ENCODE measurements at places on chromosomes 4 and X.

DNA sequence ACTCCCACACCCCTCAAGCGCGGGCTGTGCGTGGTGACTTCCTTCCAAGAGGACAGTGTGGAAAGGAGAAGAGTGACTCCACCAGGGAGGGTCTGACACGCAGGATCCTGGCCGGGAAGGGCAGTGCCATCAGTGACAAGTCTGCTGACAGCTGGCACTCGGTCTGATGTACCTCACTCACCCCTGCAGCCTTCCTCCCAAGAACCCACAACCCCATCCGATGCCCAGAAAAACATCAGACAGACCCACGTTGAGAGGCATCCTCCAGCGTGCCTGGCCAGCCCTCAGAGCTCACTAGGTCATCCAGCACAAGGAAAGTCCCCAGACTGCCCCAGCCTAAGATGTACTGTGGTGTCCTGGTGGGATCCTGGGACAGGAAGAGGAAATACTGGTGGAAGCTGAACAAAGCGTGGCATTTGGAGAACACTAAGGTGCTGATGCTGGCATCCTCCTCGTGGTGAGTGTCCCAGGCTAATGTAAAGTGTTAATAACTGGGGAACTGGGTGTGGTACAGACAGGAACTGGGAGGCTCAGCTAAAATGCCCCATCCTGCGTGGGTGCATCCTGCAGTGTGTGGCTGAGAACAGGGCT lies 200.0 kb upstream of the PSAPL1 start:
- DNase-seq: no peak

DNA sequence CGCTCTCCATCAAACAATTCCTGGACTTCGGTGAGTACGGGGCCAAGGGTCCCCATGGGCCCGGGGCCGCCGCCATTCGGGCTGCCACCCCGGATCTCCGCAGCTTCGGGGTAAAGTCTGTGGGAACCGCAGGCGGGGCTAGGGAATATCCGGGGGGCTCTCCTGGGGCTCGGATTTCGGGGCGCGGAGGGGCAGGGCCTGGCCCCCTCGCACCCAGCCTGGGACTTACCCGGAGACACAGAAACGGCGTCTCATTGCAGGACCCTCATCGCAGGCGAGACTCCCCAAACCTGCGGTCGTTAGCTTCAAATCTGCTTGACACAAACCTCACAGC lies 413 bp downstream of the PDK3 start:
- DNase-seq: peak; percentile 16

- DNase-seq: no peak
Measured at GRCh38 chr4:141109983-141110382, 23.3 kb downstream of the RNF150 start.

- DNase-seq: no peak
Measured at GRCh38 chr4:140863197-140863596, 107.0 kb upstream of the TBC1D9 start.

- DNase-seq: no peak
Measured at GRCh38 chrX:45007598-45007997, 134.6 kb downstream of the KDM6A start.

GRCh38 chr4:98571161-98571786 lies 87.1 kb downstream of the TSPAN5 start:
- DNase-seq: no peak

GRCh38 chrX:122703762-122704161 lies 480.3 kb upstream of the GRIA3 start:
- DNase-seq: peak; percentile 42

DNA sequence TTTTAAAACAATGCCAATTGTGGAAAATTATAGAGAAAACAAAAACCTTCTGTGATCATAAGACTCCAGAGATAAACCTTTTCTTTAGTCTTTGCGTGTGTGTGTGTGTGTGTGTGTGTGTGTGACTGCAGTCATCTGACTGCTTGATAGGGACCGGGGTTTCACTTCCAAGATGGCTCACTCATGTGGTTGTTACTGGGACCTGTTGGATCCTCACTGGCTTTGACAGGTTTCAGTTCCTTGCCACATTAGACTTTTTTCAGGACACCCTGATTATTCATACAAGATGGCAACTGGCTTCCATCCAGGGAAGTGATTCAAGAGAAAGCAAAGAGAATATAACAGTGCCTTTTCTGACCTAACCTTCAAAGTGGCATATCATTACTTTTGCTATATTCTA lies 21.9 kb upstream of the MAD2L1 start:
- DNase-seq: no peak

GRCh38 chr4:38765382-38765781 lies 17.4 kb downstream of the TLR10 start:
- no peak for DNase-seq

Measured in SJCRH30 (cell line).